ENCODE measurements at places on chromosomes 12 and 14.

- no peak for DNase-seq
Measured at GRCh38 chr14:75298187-75298965, 19.7 kb downstream of the FOS start.

GRCh38 chr14:20848316-20848954, 42.8 kb upstream of the RNASE3 start:
- DNase-seq = no peak

- no peak for DNase-seq
Measured at GRCh38 chr14:54771411-54772027, 131.1 kb downstream of the GCH1 start.

- DNase-seq = no peak
Measured at GRCh38 chr14:34715127-34715863, 902 bp upstream of the CFL2 start.

DNA sequence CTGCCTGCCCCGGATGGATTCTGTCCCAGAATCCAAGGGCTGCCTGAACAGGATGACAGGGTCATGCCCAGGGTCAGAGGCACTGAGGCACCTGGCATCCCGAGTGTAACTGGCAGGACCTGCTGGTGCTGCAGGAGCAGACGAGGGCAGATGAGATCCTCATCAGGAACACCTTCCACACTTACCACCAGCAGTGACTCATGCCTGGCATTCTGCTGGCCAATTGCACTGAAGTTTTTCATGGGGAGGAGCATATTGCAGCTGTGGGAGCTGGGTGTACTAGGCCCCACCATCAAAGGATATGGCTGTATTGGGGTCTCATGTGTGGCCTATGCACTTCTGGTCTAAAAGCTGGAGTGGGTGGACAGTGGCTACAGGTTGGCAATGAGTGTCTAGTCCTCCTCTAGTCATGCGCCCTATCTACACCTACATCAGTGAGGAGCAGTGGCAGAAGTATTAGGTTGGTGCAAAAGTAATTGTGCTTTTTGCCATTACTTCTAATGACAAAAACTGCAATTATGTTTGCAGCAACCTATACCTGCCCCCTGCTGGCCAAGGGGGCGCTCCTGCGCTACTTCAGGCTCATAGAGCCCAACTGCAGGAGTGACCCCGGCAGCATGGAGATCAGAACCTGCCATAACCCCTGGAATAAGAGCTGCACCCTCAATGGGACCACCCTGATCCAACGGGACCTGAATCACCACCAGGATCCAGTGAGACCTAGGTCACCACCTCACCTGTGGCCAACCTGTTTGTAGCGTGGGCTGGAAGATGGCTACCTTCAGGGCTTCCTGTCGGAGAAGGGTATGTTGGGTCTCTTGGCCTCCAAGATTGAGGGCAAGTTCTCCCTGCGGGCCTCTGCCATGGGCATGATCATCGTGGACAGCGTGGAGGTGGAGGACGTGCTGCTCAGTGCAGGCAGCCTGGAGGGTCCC, 8.0 kb upstream of the C12orf42 start:
- DNase-seq = peak; percentile 11

GRCh38 chr14:63383776-63384367, 65.1 kb upstream of the GPHB5 start:
- DNase-seq = no peak

DNA sequence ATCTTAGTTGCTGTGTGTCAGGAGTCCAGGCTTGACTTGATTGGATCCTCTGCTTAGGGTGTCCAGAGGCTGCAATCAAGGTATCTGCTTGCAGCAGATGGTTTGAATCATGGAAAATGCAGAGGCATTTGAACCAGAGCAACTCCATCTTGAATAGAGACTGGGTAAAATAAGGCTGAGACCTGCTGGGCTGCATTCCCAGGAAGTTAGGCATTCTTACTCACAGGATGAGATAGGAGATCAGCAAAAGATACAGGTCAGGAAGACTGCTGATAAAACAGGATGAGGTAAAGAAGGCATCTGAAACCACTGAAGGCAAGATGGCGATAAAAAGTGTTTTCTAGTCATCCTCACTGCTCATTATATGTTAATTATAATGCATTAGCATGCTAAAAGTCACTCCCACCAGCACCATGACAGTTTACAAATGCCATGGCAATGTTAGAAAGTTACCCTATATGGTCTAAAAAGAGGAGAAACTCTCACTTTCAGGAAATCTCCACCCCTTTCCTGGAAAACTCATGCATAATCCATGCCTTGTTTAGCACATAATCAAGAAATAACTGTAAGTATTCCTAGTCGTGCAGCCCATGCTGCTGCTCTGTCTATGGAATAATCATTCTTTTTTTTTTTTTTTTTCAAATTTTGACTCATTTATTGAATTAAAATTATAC, 218.3 kb upstream of the CPNE8 start:
- no peak for DNase-seq

- DNase-seq = no peak
Measured at GRCh38 chr14:91339671-91340369, 77.8 kb downstream of the CCDC88C start.

DNA sequence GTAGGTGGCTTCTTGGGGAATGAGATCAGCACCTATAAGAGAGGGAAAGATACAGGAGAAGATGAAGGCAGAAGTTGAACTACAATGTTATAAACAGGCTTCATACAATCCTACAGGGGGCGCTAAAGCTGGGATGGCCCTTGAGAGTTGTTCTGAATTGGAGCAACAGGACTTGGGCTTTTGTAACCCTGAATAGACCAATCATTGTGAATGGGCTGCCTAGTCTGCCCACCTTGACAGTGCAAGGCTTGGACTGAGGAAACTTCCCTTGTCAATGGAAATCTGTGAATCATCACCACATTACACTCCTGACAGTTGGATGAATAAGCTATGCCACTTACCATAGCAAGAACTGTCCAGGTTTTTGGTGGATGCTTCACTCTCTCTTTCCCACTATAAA, 306.1 kb downstream of the KCNC2 start:
- no peak for DNase-seq

DNA sequence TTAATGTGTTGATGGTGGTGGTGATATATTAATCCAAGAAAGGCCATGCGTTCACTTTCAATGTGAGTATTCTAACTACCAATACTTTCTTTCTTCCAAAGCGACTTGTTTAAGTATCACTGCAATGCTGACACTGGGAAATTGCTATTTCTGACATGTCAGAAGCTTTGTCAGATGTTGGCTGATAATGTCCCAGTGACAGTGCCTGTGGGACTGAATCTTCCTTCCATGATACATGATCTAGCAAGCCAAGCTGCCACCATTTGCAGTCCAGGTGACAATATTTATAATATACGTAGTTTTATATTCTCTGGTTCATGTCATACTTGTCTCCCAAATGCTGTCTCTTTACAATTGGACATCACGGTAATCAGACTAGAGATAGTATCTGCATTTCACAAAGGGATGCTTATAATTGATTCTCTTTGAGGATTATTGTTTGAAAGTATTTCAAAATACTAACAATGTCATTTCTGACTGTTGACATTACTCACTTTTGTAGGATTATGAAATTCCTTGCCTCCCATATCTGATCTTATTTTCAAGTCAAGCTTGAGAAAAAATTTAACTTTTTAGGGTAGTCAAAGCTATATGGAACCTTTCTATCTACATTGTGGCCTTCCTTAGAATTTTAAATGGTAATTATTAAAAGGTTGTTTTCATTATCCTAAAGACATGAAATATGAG, 57.3 kb downstream of the KNTC1 start:
- DNase-seq = no peak

DNA sequence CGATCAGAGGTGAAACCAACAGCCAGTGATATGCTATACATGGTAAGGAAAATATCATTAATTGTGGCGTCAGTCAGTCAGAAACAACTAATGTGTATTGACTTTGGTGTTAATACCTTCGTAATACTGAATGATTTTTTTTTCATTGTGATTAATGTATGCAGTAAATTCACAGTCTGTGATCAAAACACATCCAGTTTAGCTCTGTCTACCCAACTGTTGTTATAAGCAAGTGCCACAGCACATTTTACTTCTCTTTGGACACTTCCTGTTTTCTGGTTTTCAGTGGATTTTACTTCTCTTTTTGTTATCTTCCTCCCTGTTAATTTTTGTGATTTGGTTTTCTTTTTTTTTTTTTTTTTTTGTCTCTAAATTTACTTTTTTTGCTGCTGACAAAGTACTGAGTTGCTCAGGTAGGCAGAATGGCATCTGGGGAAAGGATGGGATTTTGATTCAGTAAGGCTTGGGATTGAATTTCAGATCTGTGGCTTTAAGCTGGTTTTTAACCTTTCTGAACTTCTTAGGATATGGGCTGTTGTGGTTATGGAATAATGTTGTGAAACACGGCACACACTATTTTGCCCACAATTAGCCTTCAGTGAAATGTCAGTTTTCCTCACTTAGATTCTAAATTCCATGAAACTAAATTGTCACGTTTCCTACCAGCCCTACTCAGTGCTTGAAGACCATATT, 604 bp downstream of the GLIPR1 start:
- no peak for DNase-seq

DNA sequence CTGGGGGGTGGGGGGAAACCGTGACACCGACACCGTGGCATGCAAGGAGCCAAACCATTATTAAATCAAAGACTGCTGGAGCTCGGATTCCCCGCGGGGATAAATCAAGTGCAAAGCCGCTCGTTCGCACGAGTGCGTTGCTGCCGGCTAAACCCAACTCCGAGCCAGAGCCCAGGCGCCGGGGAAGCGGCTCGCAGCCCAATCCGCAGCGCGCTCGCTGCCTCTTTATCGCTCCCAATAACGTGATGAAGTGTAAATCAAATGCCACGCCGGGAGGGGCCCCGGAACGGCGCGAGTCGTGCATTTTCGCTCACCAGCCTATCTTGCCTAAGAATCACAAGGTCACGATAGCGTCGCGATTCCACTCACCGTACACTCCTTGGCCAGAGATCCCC, 1.3 kb downstream of the MDGA2 start:
- DNase-seq = no peak

All from activated T-helper 1 cell treated with anti-CD3 and anti-CD28 coated beads, Interleukin-2, amount 50 U/mL, for 16 hours (primary cell).